Stimulated activated CD8-positive, alpha-beta memory T cell treated with anti-CD3 and anti-CD28 coated beads, Interleukin-7, amount 100 ng/mL, for 1 hour (primary cell): ENCODE measurements at places on chromosomes 11 and 22.

GRCh38 chr11:126800009-126800408 lies 200.6 kb downstream of the KIRREL3 start:
- DNase-seq, result no peak

DNA sequence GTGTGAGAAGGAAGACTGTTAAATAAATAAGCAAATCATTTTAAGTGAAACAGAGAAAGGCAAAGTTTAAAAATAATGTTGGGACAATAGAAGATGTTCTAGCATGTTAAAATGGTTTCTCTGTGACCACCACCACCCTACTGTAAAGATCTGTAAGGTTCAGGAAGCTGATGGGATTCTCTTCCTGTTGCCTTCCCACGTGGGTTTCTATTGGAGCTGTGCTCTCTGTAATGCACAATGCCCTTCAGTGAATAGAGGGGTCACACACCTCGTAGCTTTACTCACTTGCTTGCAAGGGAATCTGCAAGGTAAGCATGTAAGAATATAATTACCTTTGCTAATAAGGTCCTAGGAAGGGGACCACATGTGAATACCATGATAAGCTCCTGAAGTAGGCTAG lies 170.5 kb downstream of the CASP12 start:
- no peak for DNase-seq

DNA sequence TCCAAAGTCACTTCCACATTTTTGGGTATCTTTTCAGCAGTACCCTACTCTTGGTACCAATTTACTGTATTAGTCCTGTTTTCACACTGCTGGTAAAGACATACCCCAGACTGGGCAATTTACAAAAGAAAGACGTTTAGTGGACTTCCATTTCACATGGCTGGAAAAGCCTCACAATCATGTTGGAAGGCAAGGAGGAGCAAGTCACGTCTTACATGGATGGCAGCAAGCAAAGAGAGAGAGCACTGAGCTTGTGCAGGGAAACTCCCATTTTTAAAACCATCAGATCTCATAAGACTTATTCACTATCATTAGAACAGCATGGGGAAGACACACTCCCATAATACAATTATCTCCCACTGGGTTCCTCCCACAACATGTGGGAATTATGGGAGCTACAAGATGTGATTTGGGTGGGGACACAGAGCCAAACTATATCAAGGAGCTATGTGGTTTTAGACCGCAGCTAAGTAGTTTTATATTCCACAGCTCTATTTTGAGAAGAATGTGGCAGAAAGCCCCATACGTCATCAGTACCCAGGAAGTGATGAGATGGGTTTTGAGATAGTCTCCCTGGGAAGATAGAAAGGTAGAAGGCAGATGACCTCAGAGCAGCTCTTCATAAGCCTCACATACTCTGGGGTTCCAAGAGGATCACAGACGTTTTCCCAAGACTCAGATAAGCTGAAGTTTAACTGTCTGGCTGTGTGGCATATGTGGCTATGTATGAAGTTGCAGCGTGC lies 96.3 kb downstream of the APIP start:
- DNase-seq, result no peak

GRCh38 chr11:62061356-62062222 lies 62.2 kb upstream of the INCENP start:
- no peak for DNase-seq

DNA sequence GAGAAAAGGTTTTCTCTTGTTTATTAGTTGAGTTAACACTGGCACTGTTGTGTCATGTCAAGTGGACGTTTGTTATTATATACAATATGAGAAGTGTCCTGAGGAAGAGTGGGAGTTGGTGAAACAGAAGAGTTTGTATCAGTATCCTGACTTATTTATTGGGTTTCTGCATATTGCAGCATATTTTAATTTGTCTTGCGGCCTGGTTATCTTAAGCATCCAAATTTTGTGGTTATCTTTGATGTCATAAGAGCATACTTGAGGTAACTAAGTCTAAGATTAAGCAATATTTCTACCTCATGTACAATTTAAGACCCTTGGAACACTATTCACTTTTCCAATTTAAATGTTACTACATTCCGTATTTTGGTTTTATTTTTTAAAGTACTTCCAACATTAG lies 103.5 kb downstream of the DDX10 start:
- DNase-seq, result no peak

DNA sequence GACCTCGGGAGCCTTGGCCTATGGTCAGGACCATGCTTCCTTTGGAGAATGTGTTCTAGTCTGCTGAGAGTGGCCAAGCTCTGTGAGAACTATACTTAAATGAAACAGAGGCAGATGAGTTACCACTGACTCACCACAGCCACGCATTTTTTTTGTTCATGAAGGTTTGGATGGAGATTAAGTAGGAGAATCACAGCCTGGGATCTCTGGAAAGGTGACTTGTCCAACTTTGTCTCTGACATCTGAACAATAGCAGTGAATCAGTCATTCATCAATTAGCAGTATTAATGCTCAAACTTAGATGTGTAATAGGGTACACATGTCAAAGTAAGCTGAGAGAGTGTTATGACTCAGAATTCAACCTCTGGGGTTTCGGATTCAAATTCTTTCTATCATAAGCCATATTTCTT lies 100.7 kb upstream of the ANO3 start:
- DNase-seq, result no peak

DNA sequence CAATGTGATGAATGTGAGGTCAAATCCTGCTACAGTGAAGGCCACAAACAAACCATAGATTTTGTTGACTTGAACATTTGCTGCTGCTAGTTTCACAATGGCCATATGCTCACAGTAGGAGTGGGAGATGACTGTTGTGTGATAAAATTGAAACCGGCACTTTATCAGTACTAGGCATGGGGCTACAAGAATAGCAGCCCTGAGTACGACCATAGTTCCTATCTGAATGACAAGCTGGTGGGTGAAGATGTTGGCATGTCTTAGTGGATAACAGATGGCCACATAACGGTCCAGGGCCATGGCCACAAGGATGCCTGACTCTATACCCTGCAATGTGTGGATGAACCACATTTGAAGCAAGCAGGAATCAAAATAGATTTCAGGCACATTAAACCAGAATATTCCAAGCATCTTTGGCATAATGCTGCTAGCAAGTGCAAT lies 2.8 kb downstream of the OR52A1 start:
- DNase-seq, result no peak

- DNase-seq, result no peak
Observed at GRCh38 chr11:122198291-122198983, 82.4 kb upstream of the BLID start.

DNA sequence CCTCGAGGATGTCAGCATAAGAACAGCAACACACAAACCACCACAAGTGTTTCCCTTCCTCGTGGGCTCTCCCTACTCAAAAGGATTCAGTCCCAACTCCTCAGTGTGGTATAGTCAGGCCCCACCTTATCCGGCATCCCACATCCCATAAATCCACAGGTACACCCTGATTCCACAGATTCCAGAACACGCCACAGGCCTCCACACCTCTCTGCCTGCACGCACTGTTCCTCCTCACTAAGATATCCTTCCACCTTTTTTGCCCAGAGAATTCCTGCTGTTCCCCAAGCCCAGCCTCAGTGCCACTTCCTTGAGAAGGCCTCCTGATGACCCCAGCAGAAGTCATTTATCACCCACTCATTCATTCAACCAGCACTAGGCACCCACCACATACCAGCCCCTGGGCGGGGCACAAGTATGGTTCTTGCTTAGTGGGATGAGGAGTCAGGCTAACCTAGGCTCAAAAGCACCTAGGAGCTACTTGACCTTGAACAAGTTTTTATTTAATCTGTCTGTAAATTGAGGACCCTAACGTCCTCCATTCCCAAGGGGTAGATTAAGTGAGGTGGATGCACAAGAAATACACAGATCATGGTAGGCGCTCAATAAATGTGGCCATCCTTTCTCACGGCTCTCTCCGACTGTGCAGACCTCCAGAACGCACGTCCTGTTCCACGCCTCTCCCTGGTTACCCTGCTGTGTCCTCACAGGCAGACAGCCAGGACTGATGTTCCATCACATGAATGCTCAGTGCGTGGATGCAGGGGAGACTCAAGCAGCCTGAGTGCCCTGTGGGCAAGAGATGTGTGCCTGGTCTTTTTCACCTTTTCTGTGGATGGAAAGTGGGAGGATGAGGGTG lies 2.1 kb upstream of the KCNJ4 start:
- no peak for DNase-seq

GRCh38 chr22:31272522-31273446 lies 19.5 kb downstream of the PIK3IP1 start:
- DNase-seq, result no peak

- no peak for DNase-seq
Observed at GRCh38 chr11:90373971-90374370, 151.1 kb upstream of the CHORDC1 start.

- DNase-seq, result no peak
Observed at GRCh38 chr11:88402192-88402715, 64.7 kb upstream of the CTSC start.

DNA sequence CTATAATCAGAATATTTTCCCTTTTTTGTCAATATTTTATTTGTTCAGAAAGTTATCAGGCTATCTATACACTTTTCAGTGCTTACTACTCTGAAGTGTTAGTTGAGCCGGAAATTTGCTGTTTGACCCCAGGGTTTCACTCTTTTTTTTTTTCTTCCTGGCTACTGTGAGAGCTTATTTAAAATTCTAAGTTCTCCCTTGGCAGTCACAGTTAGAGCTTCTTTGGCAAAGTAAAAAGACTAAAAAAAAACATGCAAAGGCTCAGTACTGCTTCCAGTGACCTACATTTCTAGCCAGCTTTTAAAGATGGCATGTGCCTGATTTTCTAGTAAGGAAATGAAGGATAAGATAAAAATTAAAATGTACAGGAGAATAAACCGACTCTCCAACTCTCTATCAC lies 48.4 kb downstream of the ELP4 start:
- DNase-seq, result no peak

GRCh38 chr11:72935700-72936099 lies 121.5 kb downstream of the ATG16L2 start:
- DNase-seq, result no peak

- no peak for DNase-seq
Observed at GRCh38 chr11:6505577-6506240, 8.6 kb downstream of the DNHD1 start.

DNA sequence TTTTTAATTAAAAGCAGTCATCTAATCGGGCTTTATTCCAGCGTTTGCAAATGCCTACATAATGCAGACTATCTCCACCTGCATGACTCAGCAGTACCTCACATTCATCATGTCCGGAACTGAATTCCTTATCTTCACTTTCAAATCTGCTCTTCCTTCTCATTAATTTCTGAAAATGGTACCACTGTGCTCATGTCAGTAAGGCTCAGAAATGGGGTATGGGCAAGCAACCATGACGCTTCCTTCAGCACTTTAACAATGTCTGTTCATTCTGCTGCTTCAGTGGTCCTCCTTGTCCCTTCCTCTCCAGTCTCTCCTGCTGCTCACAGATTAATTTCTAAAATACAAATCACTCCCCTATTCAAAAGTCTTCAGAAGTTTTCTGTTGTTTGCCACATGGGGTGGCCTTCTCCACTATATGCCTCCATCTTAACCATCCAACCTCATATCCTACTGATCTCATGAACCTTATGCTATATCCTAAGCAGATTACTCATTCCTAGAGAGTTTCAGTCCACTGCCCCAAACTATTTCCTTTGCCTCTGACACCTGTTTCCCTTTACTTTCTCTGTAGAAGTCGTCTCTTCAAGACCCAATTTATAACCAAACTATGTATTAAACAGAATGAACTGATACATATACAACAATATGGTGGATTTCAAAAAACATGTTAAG lies 7.0 kb downstream of the GTF2H1 start:
- no peak for DNase-seq

- no peak for DNase-seq
Observed at GRCh38 chr11:69983571-69983877, 94.6 kb upstream of the ANO1 start.

DNA sequence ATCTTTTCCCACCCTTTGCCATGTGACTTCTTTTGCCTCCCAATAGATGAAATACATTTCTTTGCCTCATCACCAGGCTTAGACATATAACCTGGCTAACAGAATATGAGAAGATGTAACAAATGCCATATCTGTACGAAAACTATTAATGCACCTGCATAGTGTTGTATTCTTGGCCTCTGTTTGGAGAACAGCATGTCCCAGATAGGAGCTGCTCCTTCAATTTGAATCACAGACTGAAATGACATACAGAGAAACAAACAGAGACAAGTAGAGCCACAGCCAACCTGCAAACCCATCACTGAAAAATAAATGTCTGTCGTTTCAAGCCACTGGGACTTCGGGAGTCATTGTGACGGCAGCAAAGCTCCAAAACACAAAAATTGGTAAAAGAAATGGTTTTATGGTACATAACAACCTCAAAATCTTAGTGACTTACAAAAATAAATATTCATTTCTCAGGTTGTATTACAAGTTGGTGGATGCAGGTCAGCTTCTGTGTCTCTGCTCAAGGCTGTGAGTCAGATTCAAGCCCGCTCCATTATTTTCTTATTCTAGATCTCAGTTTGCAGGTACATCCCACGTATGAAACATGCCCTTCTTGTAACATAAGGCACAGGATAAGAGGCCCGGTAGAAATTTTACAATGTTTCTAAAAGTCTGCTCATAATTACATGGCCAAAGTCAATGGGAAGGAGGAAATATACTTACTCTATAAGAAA lies 171.3 kb upstream of the SOX6 start:
- DNase-seq, result no peak

DNA sequence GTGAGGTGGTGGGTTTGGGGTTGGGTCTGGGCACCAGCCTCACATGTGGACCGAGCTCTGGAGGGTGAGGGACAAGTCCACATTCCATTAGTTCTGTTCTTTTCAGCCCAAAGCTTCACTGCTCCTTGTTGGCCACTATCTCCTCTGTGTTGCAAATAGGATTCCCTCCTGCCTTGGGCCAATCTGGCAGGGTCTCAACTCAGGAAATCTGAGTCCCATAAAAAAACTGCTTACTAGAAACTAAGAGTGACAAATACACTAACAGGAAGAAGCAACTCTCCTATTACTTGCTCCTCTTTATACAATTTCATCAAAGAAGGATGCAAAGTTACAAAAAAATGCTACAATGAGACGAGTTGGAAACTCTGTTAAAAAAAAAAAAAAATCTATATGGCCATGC lies 66.2 kb upstream of the CSNK1E start:
- DNase-seq, result no peak

- DNase-seq, result no peak
Observed at GRCh38 chr11:34161812-34162492, 56.5 kb downstream of the NAT10 start.

- DNase-seq, result no peak
Observed at GRCh38 chr22:33969045-33969444, 48.8 kb upstream of the LARGE1 start.

- no peak for DNase-seq
Observed at GRCh38 chr11:18754308-18754707, 28.3 kb upstream of the IGSF22 start.

- DNase-seq, result no peak
Observed at GRCh38 chr22:29937940-29938693, 55.1 kb downstream of the MTMR3 start.

- DNase-seq, result no peak
Observed at GRCh38 chr11:30255637-30256036, 24.8 kb downstream of the FSHB start.

DNA sequence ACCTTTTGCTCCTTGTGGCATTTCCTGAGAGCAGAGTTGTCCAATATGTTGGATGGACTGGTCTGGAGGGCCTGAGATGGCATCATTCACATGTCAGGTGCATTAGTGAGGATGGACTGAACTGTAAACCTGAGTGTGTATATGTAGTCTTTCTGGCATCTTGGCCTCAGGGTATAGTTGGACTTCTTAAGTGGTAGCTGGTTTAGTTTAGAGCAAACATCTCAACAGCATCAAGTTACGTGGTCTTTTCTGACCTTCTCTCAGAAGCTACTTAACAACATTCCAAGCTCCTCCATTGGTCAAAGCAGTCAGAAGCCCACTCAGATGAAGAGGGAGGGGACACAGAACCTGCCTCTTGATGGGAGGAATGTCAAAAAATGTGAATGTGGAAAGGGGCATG lies 829.9 kb downstream of the METTL15 start:
- no peak for DNase-seq
